ENCODE measurements at places on chromosomes 6 and 20.

- H3K4me3 ChIP-seq: no peak overlapping the region
- no peak overlapping the region for H3K27ac ChIP-seq
- H3K27me3 ChIP-seq: no peaks in the 10 kb centered on the region
- H3K4me1 ChIP-seq: peaks cover 38% of the 10 kb centered on the region
- no peaks in the 10 kb centered on the region for H3K36me3 ChIP-seq
- DNase-seq: no peak
Measured at GRCh38 chr20:23289724-23290395, 60.7 kb upstream of the NXT1 start.

DNA sequence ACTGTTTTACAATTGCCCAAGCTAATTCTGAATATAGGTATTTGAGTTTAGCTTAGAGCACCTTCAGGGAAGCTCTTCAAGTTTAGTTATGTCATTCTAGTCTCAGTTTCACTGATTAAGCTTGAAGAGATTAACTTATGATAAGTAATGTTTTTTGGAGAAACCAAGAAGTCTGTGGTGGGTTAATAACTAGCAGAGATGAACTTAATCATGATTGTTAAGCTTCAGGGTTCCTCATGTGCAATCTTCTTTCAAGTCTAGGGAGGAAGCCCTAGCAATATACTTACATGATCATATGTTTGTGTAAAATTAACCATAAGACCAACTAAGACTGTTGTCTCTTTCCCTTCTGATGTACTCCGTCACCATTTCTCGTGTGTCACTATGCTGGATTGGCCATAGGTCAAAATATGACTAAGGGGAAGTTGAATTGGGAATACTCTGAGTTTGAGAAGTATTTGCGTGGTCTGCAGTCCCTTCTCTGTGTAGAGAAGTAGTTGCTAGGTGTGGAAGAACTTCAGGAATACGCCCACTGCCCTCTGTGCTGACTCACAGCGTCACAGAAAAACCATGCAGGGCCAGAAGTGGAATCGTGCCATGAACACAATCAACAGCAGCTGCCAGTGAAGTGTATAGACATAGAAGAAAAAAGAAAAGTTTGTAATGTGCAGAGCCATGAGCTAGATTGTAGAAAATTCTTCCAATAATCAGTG lies 88.3 kb downstream of the SH3BGRL2 start:
- no peaks in the 10 kb centered on the region for H3K27me3 ChIP-seq
- no peaks in the 10 kb centered on the region for H3K36me3 ChIP-seq
- H3K4me1 ChIP-seq: no peaks in the 10 kb centered on the region
- no peak for DNase-seq
- H3K27ac ChIP-seq: no peak overlapping the region

DNA sequence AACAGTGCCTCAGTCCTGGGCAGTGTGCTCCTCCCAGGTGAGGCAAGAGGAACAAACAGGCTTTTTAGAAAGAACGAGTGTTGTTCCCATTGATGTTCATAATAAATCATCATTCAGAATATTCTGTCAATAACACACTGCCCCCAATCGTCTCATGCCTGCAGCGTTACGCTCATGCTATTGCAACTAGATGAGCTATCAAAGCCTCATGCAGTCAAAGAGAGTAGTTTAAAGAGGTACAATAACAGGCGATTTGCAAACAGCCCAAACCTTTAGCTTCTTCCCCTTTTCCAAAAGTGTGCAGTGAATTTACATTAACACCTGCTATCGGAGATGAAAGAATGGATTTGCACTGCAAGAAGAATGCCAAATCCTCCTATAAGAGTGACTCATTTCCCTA lies 1164.7 kb upstream of the MAP3K7 start:
- no peaks in the 10 kb centered on the region for H3K4me1 ChIP-seq
- H3K27me3 ChIP-seq: no peaks in the 10 kb centered on the region
- no peaks in the 10 kb centered on the region for H3K36me3 ChIP-seq
- no peak overlapping the region for H3K27ac ChIP-seq
- no peak for DNase-seq

DNA sequence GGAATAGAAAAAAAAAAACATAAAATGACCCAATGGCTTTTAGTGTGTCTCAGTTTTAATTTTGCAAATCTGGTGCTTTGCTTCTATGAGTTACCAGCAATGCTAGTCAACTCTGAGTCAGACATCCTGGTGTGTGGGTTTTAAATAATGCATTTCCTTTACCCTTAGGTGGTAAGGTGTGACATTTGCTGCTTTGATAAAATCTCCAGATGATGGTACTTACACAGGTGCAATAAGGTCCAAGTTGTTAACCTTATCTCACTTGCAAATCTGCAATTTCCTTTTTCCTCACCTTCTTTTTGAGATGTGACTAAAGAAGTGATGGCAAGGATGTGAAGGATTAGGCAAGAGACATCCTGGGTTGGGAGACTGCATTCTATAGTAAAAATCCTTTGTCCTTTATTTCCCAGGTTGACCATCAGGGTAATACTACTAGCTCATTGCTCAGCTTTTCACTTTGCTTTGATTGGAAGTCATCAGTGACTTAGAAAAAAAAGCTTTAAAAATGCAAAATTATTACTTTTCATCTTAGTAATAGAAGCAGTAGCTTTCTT lies 818.5 kb upstream of the FLRT3 start:
- DNase-seq: no peak
- H3K4me1 ChIP-seq: no peaks in the 10 kb centered on the region
- H3K36me3 ChIP-seq: no peaks in the 10 kb centered on the region
- H3K27me3 ChIP-seq: no peaks in the 10 kb centered on the region
- no peak overlapping the region for H3K4me3 ChIP-seq

- no peaks in the 10 kb centered on the region for H3K4me1 ChIP-seq
- no peak overlapping the region for H3K27ac ChIP-seq
- DNase-seq: no peak
- H3K27me3 ChIP-seq: peaks cover 3% of the 10 kb centered on the region
- H3K4me3 ChIP-seq: no peak overlapping the region
Measured at GRCh38 chr20:45518282-45518681, 2.9 kb upstream of the SPINT3 start.

- no peak for DNase-seq
- H3K27me3 ChIP-seq: no peaks in the 10 kb centered on the region
- no peak overlapping the region for H3K4me3 ChIP-seq
Measured at GRCh38 chr6:130671119-130671518, 156.1 kb upstream of the SMLR1 start.

GRCh38 chr6:10526156-10526555 lies 5.0 kb downstream of the GCNT2 start:
- H3K27me3 ChIP-seq: no peaks in the 10 kb centered on the region
- no peak overlapping the region for H3K27ac ChIP-seq
- no peak overlapping the region for H3K4me3 ChIP-seq
- no peaks in the 10 kb centered on the region for H3K36me3 ChIP-seq
- no peak for DNase-seq

DNA sequence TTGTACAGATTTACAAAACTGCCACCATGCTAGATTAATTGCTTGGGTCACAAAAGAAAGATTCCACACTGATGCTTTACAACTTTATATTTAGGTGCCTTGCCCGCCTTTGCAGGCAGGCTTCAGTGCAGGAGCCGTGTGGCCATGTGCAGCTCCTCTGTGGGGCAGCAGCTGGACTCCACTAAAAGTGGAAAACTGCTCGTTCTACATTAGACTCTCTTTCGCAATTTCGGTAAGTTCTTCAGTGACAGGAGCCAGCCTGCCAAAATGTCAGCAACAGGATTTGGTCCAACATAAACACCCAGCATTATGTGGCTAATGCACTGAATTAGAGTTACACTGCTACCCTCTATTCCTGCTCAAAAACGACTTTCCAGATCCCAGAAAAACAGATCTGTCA lies 174.4 kb upstream of the KCNK16 start:
- peaks cover 22% of the 10 kb centered on the region for H3K4me1 ChIP-seq
- H3K36me3 ChIP-seq: no peaks in the 10 kb centered on the region
- H3K4me3 ChIP-seq: no peak overlapping the region
- DNase-seq: peak; percentile 44

DNA sequence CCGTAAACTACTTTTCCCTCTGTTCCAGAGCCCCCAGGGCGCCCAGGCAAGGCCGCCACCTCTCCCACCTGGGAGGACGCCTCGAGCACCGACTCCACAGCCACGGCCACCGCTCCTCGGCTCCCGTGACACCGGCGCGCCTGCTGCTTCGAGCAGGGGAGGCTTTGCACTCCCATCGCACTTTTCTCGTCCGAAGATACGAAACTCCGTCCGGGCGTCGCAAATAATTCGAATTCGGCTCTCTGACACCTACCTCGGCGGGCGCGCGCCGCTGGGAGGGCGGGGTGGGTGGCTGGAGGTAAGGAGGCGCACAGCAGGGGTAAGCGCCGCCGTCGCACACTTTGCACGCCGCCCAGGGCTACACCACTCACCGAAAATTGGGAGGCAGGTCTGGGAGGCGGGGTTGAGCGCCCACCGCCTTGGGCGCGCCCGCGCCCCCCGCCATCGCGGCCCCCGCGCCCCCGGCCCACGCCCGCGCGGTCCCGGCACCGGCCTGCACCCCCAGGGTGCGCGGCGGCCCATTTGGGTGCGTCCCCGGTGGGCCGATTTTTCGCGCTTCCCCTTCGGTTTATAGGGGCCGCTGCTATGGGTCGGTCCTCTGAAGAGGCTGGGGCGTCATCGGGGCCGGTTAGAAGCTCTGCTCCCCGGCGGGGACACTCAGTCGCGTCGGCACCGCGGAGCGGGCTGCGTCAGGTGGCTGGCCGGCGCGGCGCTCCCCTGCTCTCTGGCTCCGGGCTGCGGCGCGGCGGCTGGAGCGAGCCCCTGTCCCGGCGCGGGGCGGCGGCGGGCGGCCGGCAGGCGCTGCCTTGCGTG lies 36.2 kb downstream of the GNAS start:
- DNase-seq: peak; percentile 90
- no peaks in the 10 kb centered on the region for H3K27me3 ChIP-seq
- peak overlapping the region; percentile 91 for H3K27ac ChIP-seq
- H3K4me1 ChIP-seq: peaks cover 9% of the 10 kb centered on the region

DNA sequence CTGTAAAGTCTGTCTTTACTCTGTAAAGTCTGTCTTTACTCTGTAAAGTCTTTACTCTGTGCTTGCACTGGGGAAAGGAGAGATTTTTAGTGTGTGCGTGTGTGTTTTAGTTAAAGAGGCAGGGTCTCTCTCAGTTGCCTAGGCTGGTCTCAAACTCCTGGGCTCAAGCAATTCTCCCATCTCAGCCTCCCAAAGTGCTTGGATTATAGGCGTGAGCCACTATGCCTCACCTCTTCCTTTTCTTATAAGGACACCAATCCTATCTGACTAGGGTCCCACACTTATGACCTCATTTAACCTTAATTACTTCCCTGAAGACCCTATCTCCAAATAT lies 93.8 kb downstream of the JPH2 start:
- H3K4me3 ChIP-seq: no peak overlapping the region
- DNase-seq: no peak
- H3K4me1 ChIP-seq: no peaks in the 10 kb centered on the region
- H3K36me3 ChIP-seq: no peaks in the 10 kb centered on the region

DNA sequence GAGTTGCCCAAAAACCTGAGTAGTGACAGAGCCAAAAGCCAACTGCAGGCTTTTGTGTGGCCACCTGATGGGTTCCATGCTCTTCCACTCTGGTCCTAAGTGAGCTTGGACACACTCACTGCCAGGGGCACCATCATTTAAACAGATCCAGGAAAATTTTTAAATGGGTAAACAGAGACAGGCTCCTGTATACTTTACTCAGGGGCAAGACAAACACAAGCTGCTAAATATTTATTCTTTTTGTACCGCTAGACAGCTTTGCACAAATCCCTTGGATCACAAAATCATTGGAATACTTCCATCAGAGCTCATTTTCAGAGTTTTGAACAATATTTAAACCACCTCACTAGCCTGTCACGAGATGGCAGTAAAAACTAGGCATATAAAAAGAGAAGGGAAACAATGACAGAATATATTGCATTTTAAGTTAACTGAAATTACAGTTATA lies 31.4 kb downstream of the GCLC start:
- no peak for DNase-seq
- no peaks in the 10 kb centered on the region for H3K4me1 ChIP-seq
- no peak overlapping the region for H3K4me3 ChIP-seq

DNA sequence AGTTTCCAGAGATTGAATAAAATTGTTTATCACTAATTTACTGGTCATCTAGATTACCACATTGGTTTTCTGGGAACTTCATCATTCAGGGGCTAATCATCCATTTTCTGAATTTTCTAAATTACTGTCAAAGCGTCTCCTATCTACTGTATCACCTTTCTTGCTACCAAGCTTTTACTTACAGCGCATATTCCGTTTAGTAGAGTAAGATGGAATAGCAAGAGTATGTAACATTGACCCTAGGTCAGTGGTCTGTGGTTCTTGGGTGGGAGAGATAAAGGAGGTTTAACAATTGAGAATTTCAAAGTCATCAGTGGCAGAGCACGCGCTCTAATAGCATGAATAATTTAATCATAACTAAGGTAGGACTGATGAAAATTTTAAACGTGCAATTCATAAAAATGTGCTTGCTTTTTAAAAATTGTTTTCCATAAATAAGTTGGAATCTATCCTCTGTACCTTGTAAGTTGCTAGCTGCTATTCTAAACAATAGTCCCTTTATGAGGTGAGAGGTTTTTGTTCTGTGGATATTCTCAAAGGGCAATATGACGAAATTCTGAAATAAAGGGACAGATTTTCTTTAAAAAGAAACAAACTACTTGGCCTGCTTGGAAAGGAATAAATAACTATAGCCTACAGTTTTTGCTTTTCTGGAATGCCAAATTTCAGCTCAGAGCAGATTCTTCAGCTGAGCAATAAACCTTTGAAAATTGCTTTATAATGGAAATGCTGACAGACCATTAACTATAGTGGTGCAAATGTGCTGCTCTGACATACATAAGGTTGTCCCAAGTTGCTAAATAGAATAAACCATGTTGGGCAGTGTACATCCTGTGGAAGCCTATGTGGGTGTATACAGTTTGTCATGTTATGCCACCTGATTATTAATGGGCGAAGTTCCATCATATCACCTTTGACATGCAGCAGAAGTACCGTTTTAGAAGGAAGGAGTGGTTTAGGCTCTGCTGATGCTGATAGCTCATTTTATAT lies 84.1 kb downstream of the ZFAND3 start:
- H3K4me1 ChIP-seq: peaks cover 6% of the 10 kb centered on the region
- no peak overlapping the region for H3K4me3 ChIP-seq
- no peaks in the 10 kb centered on the region for H3K27me3 ChIP-seq
- H3K36me3 ChIP-seq: no peaks in the 10 kb centered on the region
- no peak for DNase-seq

DNA sequence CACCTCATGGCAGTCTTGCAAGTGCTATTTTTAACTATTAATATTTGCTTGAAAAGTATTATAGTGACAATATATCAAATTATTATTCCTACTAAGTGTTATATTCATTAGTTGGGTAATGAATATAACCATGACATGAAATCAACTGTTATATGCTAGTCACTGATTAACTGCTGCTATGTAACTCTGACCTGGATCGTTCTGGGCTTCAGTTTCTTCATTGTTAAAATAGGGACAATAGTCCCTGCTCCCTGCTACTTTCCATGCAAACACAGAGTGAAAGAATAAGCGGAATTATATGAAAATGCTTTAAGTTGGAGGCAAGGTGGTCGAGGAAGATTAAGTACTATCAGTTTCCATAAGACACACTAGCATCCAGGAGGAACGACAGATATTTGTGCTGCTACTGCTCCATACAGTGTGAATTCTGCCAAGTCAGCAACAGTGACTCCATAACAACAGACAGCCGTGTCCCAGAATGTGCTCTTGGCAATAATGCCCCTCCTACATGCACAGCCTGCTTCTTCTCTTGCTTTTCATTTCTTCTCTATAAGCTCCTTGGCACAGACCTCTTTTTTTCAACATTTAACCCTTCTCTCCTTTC lies 107.2 kb downstream of the CHD6 start:
- peaks cover 18% of the 10 kb centered on the region for H3K36me3 ChIP-seq
- no peak overlapping the region for H3K27ac ChIP-seq
- no peaks in the 10 kb centered on the region for H3K27me3 ChIP-seq

- no peak overlapping the region for H3K27ac ChIP-seq
- no peak for DNase-seq
- H3K4me3 ChIP-seq: no peak overlapping the region
- H3K36me3 ChIP-seq: no peaks in the 10 kb centered on the region
Measured at GRCh38 chr6:121590438-121590837, 155.0 kb downstream of the GJA1 start.

All from lower lobe of right lung (tissue), 2 donors.